ENCODE measurements at places on chromosomes 1 and 21.

DNA sequence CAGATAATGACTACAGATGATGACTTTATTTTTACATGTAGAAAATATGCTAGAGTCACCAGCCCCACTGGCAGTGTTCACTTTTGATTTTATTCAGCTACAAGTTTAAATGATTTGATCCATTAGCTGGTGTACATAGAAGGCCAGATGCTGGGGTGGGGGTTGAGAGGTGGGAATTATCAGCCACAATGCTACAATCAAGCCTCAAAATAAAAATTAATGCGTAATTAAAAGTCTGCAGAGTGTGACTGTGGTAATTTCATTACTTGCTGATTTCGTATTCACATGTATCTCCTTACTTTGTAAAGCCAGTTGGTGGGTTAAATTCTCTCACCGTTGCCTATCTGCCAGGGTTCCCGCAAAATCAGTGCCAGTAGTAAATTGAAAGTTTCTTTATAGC lies 109.3 kb downstream of the GALNT2 start:
- DNase-seq = no peak

- DNase-seq = no peak
These were observed 588 bp downstream of the NEXN start for GRCh38 chr1:77888781-77889642.

DNA sequence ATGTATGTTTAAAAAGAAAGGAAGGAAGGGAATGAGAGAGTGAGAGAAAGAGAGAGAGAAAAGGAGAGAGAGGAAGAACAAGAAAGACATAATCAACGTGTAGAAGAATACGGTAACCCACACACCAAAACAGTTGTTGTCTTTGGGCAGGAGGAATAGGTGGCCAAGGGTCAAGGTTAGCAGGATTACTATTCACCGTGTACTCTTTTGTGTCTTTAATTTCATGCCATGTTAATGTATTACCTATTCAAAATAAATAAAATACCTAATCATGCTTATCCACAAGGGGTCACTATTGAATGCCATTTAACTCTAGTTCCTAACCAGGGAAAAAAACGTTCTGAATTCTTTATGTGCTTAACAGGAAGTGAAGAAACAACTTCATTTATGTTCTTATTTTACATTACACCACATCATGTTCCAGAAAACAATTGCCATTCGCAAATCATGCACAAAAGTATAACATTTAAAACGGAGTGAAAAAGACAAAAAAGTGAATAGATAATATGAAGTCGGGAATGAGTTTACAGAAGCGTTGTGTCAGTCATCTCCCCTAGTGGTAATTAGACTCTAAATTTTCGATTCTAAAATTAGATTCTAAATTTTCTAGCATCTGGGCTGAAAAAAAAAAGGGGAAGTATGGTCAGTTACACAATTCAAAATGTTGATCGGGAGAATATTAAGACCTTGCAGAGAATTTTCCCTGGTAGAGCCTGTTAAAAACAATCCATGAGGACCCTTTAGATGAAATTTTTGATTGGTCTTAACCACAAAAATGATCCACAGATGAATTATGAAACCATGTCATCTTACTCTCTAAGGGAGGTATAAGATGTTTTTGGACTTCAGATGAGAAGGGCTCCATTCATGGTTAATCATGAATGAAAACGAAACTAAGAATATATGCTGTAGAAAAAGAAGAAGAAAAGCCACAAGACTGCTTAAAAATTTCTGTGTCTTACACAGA lies 700 bp upstream of the KMO start:
- no peak for DNase-seq

- no peak for DNase-seq
These were observed 109.1 kb downstream of the UCK2 start for GRCh38 chr1:165936542-165936941.
